ENCODE measurements at places on chromosomes 1 and 21.

- DNase-seq = no peak
These were observed 131.6 kb downstream of the RRAGC start for GRCh38 chr1:38727684-38728584.

- DNase-seq = no peak
These were observed 20.6 kb upstream of the PGD start for GRCh38 chr1:10378081-10378841.

GRCh38 chr1:235391874-235392273 is 24.6 kb downstream of the TBCE start:
- DNase-seq = no peak

GRCh38 chr1:37479255-37480124 is 5.1 kb downstream of the ZC3H12A start:
- peak; percentile 87 for DNase-seq

DNA sequence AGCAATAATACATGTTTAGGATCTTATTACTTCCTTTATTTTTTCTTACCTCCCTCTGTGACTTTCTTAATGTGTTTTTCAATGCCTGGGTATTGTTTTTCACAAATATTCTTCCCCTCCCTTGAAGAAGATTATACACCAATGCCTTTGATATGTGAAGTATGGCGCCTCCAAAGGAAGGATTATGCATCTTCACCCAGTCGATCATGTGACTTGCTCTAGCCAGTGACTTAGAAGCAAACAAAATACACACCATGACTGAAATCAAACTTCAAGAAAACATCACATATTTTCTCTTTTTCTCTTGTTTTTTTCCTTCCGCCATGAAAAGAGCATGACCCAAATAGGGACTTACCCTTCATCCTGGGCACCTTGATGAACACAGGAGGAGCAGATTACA is 297.1 kb downstream of the NCAM2 start:
- no peak for DNase-seq

DNA sequence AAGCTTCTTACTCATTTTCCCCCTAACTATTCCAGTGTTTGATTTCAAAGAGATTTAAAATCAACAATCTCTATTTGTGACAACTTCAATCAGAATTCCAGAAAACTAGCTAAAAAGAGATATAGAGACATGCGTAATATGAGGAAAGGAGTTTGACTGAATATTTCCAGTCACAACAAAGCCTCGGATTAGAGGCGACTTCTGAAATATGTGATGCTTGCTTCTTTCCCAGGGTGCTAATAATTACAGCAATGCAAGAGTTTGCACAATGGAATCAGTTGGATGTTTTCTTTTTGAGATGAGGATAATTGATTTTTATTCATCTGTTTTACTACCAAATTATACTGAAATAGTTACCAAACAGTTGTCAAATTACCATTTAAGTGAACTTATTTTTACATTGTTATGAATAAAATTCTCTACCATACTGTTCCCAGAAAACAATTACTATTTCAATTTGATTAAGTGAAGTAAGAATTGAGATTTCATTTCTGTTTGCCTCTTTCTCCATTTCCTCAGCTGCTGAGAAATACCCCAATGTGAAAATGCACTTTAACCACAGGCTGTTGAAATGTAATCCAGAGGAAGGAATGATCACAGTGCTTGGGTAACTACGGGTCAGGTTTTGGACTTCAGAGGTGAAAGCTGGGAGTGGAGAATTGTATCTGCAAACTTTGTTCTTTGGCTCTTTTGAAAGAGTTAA is 28.1 kb downstream of the KMO start:
- no peak for DNase-seq

DNA sequence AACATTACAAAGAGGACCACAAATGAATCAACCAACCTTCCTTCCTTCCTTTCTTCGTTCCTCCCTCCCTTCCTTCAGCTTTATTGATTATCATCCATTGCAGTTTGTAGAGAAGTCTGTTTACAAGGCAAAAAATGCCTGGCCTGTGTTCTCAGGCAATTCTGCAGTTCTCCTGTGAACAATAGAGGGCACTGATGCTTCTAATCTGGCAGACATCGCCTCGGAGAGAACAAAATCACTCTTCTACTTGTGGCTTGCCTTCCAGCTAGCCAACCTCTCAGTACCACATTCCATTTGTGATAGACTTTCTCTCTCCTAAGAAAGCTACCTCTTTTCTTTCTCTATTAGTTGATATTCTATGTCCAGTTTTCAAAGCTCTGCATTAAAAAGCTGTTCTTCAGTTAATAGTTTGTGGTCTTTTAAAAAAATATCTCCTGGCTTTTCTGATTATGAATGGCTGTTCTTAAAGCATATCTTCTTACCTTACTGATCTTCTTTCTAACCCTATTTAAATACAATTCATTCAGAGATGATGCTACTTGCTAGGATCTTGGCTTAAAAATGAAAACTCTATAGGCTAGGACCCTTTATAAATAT is 26.9 kb upstream of the ESRRG start:
- peak; percentile 39 for DNase-seq

- no peak for DNase-seq
These were observed 149.0 kb downstream of the PEX14 start for GRCh38 chr1:10623686-10624145.

GRCh38 chr1:110671361-110671760 is 3.4 kb downstream of the KCNA3 start:
- no peak for DNase-seq

- DNase-seq = no peak
These were observed 335.8 kb upstream of the KAZN start for GRCh38 chr1:14262637-14263036.

GRCh38 chr1:93629101-93630059 is 52.3 kb downstream of the BCAR3 start:
- peak; percentile 76 for DNase-seq

GRCh38 chr1:210201681-210202080 is 30.9 kb upstream of the SERTAD4 start:
- DNase-seq = no peak

- no peak for DNase-seq
These were observed 626.6 kb downstream of the KCNT2 start for GRCh38 chr1:195981448-195982139.

DNA sequence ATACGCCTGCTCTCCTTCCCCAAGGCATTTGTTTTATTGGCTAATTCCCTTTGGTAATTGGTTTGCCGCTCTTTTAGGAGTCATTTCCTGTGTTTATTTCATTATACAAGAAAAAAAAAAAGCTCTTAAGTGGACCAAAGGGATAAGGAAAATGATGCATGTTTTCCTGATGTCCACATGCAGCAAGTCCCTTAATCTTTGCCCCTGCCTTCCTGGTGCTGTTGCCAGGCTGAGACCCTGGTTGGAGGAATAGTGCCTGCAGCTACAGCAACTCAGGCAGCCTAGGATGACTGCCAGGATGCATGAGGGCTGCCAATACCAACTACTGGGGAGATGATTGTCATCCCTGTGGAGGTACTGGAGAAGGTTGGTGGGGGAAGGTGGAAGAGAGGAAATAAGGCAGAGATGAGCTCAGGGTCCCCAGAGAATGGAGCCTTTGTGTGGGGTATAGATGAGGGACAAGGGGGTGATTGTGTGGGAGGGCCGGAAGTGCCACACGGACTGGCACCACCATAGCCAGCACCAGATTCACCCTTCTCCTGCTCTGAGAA is 6.1 kb upstream of the GATAD2B start:
- DNase-seq = no peak

- DNase-seq = no peak
These were observed 44.9 kb downstream of the RAB3B start for GRCh38 chr1:51945591-51945990.

DNA sequence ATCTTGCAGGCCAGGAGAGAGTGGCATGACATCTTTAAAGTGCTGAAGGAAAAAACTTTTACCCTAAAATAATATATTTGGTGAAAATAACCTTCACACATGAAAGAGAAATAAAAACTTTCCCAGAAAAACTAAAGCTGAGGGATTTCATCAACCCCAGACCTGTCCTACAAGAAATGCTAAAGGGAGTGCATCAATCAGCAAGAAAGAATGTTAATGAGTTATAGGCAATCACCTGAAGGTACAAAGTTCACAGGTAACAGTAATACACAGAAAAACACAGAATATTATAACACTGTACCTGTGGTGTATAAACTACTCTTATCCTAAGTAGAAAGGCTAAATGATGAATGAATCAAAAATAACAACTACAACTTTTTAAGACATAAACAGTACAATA is 249.2 kb upstream of the PKN2 start:
- no peak for DNase-seq

- no peak for DNase-seq
These were observed 3.9 kb upstream of the OLFML3 start for GRCh38 chr1:113975211-113975895.

DNA sequence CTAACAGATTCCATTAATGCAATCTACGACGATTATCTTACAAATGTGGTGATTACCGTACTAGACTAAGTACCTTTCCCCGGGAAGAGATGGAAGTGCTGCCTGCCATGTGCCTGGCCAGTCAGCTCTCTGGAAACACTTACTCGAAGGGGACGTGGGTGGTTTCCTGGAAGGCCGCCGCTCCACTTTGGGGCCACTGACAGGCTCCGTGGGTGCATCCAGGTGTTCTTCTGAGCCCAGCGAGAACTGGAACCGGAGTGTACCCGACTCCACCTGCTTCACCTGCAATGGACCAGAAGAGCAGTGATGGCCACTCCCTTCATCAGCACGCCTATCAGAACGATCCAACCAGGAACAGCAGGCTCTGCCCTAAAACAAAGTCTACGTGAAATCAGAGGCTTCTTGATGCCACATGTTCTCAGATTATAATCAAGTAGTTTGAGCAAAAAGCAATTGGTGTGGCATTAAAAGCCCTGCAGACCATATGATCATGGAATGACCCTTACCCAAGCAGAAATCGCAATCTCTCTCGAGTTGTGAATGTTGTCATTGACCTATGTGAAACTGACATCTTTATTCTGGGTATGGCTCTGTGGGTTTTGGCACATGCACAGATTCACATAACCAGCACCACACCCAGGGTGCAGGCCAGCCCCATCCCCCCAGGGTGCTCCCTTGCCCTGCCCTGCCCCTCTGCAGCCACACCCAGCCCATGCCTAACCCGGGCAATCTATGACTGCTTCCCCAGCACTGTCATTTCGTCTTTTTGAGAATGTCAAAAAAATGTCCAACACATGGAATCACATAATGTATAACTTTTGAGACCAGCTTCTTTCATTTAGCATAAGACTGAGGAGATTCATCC is 64.5 kb downstream of the NPHP4 start:
- DNase-seq = no peak

DNA sequence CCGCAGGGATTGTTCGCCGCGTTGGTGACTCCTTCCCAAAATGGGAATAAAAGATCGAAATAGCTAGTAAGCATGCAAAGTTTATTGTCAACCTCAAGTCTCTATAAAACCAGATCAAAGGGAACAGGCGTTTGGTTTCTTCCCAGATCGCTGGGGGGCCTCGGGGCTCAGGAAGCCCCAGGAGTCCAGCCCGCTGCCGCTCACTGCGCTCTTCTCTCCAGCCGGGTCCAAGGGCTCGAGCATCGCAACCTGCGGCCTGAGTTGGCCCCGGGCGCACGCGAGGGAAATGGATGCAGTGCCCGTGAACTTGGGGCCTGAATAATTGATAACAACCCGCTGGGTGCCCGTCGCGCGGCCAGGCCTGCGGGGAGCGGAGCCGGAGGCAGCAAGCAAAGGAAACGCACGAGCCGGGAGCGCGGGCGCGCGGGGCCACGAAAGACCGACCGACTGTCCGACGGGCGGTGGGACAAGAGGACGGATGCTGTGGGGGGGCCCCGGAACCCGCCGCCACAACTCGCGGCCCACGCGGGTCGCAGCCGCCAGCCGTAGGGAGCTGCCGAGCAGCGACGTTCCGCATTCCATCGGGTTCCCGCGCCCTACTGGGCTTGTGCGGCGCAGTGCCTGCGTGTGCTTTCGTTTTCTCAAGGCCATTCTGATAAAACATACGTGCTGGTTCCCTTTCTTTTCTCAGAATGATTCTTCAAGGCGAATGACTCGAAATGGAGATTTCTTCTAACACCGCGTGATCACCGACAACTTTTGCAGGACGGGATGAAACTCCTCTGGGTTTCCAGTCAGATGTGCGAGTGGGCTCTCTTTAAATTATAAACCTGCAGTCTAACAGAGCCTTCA is 14.0 kb upstream of the ALX3 start:
- DNase-seq = peak; percentile 40

DNA sequence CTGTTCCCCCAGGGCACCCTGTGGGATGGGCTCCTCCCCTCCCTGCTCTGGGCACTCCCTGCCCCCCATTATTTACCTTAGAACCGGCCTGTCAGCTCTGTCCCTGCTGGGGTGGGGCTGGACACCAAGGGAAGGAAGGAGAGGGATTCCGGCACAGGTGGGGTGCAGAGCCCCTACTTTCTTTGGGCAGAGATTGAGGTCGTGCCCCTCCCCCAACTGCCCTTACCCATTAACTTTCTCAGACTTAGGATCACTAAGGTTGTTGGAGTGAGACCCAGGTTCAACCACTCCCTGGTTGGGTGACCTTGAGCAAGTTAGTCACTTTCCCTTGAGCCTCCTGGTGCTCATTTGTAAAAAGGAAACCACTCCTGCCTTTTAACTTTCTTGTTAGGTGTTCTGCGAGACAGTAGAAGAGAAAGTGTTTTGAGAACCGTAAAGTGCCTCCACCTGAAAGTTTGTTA is 57.0 kb upstream of the SYNC start:
- DNase-seq = peak; percentile 66

- no peak for DNase-seq
These were observed 187.9 kb downstream of the MIS18A start for GRCh38 chr21:32090956-32091355.

DNA sequence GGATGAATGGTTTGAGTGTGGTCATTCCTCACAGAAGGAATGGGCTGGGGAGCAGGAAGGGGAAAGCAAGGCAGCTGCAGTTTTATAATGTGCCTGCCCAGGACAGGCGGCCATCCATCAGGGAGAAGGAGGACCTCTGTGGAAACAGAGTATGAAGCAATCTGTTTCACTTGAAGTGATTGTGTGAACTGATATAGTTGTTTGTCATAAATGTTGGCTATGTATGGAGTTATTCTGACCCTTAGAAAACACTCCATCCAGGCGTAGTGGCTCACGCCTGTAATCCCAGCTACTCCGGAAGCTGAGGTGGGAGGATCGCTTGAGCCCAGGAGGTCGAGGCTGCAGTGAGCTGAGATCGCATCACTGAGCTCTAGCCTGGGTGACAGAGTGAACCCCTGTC is 46.5 kb downstream of the NENF start:
- DNase-seq = no peak

- no peak for DNase-seq
These were observed 8.6 kb downstream of the CC2D1B start for GRCh38 chr1:52357397-52357796.
